Tongue (tissue), 3 donors: ENCODE measurements at places on chromosomes 5 and 9. TPM values are rescaled to one million over a fixed set of nuclear protein-coding genes. Genes with fewer than 3 reads are reported as not detected.
A peak's percentile ranks its signal among the peaks of the same experiment; 100 is the strongest.

GRCh38 chr9:107447834-107448233, 41.7 kb downstream of the KLF4 start:
- no peak for DNase-seq

- peak; percentile 76 for DNase-seq
Measured at GRCh38 chr5:400282-401145, 42.5 kb upstream of the EXOC3 start.

DNA sequence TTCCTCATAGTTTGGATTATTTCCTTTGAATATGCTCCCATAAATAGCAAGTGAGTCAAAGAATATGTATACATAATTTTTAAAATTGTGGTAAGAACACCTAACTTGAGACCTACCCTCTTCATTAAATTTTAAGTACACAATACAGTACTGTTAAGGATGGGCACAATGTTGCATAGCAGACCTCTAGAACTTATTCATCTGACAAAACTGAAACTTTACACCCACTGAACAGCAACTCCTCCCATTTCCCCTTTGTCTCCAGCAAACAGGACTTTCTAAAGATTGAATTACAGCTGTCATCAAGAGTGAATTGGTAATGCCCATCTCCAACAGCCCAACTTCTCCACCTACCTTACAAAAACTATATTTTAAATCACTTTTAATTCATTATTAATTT, 388.9 kb downstream of the HTR1A start:
- no peak for DNase-seq

DNA sequence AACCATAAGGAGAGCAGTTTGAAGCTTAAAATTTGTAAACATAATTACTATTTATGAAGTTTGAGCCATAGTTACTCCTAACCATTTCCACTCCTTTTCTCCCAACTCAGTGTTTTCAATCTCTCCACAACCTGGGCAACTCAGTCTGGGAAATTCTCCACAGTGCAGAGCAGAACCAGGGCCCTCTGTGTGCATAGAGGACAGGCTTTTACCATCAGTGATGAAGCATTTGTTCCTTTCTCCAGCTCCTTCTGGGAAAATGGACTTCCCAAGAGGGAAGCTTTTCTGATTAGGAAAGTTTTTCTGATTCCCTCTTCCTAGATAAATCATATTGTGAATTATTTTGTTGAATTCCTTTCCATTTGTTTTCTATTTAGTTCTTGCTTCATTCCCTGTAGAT, 132.3 kb upstream of the MPDZ start:
- DNase-seq: no peak

Gene PCDHA1
- total RNA-seq: not detected

Gene TLE4
- 27.8 TPM for total RNA-seq

- no peak for DNase-seq
Measured at GRCh38 chr9:133403766-133404453, 13.9 kb downstream of the REXO4 start.

Gene SLC27A6
- 11.2 TPM for total RNA-seq

DNA sequence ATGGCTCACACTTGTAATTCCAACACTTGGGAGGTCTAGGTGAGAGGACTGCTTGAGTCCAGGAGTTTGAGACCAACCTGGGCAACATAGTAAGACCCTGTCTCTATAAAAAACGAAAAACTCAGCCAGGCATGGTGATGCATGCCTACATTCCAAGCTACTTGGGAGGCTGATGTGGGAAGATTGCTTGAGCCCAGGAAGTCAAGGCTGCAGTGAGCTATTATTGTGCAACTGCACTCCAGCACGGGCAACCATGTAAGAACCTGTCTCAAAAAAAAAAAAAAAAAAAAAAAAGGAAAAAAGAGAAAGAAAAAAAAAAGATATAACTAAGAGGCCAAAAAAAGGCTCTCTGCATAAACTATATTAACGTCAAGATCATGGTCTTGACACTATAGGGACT, 27.3 kb downstream of the GIN1 start:
- no peak for DNase-seq

Gene SLC36A3
- not detected for total RNA-seq

DNA sequence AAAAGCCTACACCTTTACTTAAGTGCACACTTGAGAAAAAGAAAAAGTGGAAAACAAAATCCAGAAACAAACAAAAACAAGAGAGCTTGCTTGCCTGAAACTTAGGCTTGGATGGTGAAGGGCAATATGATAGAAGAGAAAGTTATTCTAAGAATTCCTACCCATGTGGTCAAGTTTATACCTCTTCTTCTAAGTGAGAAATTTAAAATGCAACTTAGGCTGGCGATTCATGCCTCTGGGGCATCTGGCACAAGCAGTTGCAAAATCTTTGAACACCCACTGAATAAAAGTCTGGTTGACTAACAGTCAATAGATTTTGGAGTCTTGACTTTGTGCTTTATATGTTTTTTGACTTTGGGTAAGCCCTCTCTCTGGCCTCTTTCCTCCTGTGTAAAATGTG, 239.6 kb downstream of the KDM4C start:
- no peak for DNase-seq

DNA sequence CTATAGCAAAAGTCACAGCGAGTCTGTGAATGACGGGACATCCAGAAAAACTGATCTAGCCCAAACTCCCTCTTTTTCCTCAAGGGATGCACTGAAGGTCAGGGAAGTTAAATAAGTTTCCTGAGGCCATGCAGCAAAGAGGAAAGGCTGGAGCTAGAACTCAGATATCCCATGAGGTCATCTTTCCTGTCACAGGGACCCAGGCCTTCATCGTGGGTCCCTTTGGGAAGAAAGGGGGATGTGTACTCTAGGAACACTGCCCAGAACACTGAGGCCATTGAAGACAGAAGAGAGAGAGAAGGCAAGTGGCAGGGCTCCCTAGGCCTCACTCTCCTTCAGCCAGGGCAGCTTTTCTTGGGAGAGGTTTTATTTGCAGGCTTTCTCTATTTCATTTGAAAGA, 182.0 kb downstream of the EBF1 start:
- DNase-seq: no peak

- DNase-seq: no peak
Measured at GRCh38 chr9:112130997-112131396, 44.1 kb downstream of the SUSD1 start.

DNA sequence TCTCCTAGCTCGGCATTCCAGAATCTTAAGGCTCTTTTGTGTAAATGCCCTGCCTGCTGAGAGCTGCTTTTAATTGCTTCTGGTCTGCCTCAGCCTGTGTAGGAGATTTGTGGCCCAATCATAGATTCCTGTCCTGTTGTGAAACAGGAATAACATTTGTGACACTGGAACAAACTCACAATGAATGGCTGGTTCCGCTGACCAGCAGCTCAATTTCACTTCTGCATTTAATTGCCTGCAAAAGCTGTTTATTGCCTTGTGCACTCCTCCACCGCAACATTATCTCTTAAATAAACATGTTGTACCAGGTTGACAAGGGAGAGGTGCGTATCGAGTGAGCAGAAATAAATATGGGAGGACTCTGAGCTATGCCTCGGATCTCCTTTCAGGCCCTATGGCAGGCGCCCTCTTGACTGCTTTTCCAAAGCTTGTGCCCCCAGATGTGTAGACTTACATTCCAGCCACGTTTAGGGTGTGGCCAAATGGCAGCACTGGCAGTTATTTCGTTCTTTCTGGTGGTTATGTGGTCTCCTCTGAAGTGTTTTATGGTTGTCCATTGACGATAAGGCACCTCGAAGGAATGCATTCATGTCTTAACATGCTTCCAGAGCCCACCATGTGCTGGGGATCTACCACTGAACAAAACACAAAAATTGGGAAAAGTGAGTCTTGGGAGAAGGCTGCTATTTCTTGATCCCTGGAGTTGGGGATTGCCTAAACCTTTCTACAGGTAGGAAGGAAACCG, 58.1 kb downstream of the DMRT1 start:
- DNase-seq: no peak

Gene GLDC
- total RNA-seq: 1.6 TPM

DNA sequence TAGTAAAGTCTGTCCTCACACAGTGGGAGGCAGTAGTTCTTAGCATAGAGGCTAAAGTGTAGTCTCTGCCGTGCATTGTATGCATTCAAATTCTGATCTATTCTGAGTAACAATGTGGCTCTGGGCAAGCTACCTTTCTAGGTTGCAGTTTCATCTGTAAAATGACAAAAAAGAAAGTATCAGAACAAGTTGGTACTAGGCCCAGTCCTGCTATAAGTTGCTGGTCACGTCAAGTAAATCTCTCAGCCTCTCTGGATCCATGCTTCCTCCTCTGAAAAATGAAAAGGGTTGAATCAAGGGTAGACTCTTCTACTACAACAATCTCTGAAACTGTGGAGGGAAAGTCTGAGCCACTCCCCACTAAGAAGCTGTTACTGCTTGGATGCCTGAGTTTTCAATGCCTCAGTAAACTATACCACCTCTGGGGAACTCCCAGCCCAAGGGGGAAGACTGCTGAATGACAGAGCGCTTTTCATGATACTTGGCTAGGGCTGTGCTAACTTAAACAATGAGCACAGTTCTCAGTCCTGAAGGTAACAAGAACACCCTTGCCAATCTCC, 34.5 kb upstream of the SPARC start:
- DNase-seq: peak; percentile 54

Gene GZMA
- 0.51 TPM for total RNA-seq

GRCh38 chr5:127957701-127958239, 125.8 kb upstream of the SLC12A2 start:
- DNase-seq: peak; percentile 15

Gene LRRC14B
- 46.0 TPM for total RNA-seq

DNA sequence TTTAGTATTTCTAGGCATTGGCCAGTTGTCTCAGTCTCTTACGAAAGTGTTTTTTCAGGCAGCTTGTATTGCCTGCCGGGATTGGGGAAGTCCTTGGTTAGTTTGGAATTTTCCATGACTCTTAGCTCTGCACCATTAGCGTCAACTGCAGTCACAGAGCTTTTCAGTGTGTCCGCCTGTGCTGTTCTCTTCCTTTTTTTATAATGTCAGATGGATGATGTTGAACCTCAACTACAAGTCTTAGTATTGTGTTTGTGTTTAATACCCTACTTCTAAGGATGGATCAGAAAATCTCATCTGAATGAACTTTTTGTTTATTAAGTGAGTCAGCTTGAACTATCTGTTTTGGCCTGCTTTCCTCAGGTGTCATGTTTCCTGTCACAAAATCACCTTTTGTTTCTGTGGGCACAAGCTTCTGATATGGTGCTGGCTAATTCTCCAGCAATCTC, 33.1 kb downstream of the ATP6V0E1 start:
- peak; percentile 56 for DNase-seq

GRCh38 chr5:126234563-126235195, 188.5 kb upstream of the GRAMD2B start:
- peak; percentile 13 for DNase-seq

DNA sequence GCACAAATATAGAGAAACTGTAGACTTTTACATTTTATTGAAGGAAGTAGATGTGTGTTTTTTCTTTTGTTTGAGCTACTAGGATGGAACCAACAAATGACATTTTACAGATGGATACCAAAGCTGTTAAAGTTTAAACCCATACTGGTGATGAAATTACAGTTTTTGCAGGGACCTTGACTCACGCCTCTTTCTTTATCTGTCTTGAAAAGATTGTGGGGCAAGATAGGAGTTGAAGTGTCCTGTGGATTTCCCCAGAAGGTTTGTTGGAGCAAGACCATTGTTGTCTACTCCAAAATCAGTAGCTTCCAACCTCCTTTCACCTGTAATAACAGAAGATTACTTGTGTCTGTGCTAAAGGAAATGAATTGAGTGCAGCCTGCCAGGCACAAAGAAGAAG, 4.1 kb upstream of the C5orf63 start:
- no peak for DNase-seq

Gene NREP
- total RNA-seq: 372 TPM
